GM12878 (cell line): ENCODE measurements at places on chromosomes 3 and 15.

GRCh38 chr15:64454282-64454681, 6.1 kb upstream of the ZNF609 start:
- no peak for DNase-seq

DNA sequence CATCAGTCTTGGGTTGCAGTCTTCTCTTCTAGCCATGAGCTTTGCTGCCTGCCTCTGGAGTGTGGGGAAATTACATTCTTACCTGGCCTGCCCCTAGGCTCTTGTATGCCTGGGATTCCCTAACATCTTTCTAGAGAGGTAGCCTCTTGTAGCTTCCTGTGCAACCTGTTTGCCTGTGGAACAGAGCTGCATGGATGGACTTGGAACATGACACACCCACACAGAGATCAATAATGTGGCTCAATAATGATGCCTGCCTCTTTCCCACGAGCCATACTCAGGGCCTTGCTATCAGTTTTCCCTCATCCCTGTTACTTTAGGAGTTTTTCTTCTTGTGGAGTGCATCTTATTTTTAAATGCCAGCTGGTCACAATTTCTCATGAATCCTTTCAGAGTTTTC, 11.4 kb downstream of the CHCHD6 start:
- DNase-seq = no peak

DNA sequence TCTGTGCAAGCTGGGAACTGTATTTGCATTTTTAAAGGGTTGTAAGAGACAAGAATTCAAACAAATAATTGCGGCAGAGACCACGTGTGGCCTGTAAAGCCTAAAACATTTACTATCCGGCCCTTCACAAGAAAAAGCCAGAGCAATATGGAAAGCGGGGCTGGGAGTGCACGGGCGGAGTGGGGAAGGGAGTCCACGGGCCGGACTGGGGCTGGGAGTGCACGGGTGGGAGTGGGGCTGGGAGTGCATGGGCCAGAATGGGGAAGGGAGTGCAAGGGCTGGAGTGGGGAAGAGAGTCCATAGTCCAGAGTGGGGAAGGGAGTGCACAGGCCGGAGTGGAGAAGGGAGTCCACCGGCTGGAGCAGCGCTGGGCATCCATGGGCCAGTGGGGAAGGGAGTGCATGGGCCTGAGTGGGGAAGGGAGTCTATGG, 41.2 kb downstream of the KLF15 start:
- no peak for DNase-seq

- no peak for DNase-seq
Measured at GRCh38 chr3:133317866-133318265, 82.0 kb upstream of the BFSP2 start.

DNA sequence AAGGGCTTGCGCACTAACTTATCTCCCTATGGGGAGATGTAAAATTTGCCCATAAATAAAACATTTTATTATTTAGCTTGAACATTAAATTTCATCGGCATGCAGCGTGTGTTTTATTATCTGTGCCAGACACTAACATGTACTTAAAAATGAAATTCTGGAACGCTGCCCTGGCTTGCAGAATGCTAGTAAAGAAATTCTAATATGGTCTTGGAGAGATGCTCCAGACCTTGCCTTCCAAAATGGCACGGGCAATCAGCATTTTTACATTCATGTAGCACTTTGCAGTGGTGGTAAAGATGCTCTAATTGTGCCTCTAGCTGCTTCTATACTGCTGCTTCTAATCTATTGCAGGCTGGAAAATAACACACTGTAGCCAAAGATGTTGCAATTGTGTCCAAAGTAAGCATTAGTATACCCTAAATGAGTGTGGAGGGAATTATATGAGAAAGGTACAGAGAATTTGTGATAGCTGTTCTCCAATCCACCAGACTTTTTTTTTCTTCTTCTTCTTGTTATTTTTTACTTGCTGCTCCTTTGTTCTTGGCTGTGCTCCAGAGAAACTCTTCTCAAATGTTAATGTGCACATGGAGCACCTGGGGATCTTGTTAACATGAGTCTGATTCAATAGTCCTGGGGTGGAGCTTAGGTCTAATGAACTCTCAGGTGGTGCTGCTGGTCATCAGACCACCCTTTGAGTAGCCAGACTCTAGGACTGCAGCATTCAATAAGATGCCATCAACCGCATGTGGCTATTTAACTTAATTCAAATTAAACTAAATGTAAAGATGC, 47.3 kb downstream of the CRABP1 start:
- no peak for DNase-seq

DNA sequence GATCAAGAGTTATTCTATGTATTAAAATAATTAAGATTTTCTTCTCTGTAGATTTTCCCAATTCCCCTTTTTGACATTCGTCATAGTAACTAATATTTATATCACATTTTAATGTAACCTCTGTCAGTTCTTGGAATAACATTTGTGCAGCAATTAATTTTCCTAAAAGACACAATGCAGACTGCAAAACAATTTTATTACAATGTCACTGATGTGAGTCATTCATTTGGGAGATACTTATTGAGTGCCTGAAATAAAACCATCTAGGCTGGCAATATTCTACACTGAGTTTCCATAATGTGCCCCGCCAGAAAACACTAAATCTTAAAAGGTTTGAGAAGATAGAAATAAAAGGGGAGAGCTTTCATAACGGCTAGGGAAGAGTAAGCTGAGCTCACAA, 6.7 kb upstream of the USP13 start:
- no peak for DNase-seq
